Fibroblast of skin of back (primary cell): ENCODE measurements at places on chromosomes 12 and 14.

DNA sequence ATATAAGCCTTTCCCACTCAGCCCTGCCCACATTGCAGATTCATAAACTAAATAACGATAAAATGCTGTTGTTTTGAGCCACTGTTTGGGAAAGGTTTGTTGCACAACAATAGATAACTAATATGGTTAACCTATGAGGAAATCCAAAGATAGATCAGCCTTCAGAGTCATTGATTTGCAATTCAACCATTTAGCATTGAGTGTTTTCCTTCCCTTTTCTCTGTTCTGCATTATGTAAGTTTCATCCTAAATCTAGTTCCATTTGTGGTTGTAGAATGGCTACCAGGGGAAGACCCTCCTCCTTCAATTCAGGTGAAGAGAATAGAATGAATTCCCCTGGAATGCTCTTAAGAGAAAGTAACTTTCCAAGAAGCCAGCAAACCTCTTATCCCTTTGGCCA is 19.6 kb downstream of the TC2N start:
- DNase-seq = no peak

GRCh38 chr12:6274231-6275221 is 36.0 kb upstream of the PLEKHG6 start:
- DNase-seq = no peak

- no peak for DNase-seq
Observed at GRCh38 chr14:71231521-71232393, 324.5 kb downstream of the PCNX1 start.

DNA sequence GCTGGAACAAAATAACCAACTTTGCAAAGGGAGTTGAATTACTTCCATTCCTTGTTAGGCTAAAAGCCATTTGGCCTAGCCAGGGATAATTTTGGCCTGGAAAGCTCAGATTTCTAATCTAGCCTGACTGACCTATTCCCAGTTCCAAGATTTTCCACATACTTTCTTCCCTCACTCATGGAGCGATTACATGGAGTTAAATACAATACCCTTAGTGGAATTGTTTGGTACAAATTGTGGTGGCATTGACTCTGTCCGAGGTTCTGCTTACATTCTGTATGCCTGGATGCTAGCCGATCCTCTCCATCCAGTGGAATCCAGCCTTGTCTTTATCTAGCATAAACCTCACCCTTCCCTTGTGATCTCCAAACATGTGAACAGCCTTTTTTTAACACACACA is 965.1 kb downstream of the DIO2 start:
- no peak for DNase-seq

- no peak for DNase-seq
Observed at GRCh38 chr12:57112492-57113294, 1.5 kb upstream of the STAT6 start.

DNA sequence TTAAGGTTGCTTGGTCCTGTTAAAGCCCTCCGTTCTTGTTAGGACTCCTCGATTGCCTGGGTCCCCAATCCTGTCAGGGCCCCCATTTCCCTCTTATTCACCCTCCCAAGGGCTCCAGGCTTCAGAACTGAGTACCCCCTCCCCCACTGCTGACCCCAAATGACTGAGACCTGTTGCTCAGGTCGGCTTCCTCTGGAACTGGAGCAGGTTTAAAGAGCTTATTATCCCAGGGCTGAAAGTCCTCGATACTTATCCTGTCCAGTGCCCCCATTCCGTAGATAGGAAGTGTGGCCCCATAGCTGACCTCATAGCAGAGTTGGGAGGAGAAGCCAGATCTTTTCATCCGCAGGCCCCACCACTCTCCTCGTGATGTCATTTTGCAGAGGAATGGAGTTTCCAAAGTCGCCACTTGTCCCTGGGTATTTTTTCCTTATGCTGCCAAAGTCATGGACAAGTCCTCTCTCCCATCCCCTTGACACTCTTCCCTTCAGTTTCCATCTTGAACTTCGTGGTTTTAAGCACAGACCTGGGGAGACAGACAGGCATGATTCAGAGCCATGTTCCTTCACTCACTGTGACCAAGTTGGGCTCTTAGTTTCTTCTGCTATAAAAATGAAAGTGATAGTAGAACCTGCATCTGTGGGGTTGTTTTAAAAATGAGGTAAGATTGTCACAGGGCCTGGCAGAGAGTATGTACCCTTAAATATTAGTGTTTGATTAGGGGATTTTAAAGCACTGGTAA is 1.2 kb downstream of the USP30 start:
- DNase-seq = no peak

DNA sequence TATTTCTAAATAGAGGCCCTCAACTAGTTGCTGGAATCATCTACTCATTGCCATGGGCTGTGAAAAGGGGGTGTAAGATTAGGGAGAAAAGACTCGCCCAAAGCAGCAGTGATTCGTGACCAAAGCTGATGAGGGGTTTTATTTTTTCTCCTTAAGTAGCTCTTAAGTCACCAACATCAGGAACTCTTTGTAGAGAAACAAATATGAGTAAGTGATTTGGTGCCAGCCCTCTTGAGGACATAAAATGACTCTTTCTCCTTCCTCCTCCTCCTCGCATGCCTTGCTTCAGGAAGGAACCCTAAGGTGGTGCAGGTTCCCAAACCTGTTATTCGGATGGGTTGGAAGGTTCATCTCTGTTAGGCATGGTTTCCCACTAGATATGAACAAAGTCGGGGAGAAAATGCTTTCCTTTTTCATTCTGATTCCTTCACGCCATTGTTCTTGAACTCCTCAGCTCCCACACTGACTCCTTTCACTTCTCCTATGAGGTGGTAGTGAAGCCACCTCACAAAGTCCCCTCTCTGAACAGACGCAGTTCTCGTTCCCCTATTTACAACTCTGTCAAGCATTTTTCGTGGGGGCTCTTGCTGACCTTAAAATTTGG is 113.4 kb downstream of the ETV6 start:
- DNase-seq = peak; percentile 76

DNA sequence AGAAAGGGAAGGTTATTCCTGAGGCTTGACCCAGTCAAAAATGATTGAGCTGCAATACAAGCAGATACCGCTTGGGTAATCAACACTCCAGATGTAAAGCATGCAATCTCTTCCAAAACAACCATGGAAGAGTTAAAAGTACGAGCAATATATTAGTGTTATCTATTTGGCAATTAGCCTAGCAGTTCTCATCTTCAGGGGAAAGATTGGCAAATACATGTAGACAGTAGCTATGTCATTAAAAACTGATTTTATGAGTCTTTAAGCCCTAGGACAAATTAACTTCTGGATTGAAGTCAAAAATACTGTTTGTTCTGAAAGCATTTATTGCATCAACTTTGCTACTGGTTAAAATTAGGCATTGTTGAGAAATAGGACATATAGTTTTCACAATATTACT is 9.3 kb upstream of the GYS2 start:
- DNase-seq = no peak

DNA sequence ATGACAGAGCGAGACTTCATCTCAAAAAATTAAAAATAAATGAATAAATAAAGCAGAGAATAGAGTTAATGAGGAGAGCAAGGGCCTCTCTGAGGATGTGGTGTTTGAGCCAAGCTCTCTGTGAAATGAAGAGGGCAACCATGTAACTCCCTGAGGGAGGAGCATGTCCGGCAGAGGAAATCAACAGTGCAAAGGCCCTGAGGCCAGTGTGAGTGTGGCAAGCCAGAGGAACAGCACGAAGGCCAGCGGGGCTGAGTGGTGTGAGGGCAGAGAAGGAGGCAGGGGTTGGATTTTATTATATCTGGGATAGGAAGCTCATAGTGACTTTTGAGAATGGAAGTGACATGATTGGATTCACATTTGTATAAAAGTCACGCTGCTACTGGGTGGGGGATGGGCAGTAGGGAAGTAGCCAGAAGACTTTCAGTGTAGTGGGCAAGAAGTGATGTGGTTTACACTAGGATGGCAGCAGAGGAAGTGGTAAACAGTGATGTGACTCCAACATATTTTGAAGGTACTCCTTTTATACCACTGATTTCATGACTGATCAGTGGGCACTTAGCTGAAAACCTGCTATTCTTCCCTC is 10.3 kb upstream of the LRP1-AS start:
- no peak for DNase-seq

GRCh38 chr12:9793779-9794395 is 33.2 kb upstream of the CD69 start:
- no peak for DNase-seq

- no peak for DNase-seq
Observed at GRCh38 chr12:41683023-41683422, 461.7 kb downstream of the GXYLT1 start.

- DNase-seq = no peak
Observed at GRCh38 chr12:88836156-88836555, 255.9 kb upstream of the KITLG start.

- peak; percentile 7 for DNase-seq
Observed at GRCh38 chr14:56273951-56274350, 155.7 kb downstream of the PELI2 start.
